ENCODE measurements at places on chromosomes 1 and 21.
A peak's percentile ranks its signal among the peaks of the same experiment; 100 is the strongest.

DNA sequence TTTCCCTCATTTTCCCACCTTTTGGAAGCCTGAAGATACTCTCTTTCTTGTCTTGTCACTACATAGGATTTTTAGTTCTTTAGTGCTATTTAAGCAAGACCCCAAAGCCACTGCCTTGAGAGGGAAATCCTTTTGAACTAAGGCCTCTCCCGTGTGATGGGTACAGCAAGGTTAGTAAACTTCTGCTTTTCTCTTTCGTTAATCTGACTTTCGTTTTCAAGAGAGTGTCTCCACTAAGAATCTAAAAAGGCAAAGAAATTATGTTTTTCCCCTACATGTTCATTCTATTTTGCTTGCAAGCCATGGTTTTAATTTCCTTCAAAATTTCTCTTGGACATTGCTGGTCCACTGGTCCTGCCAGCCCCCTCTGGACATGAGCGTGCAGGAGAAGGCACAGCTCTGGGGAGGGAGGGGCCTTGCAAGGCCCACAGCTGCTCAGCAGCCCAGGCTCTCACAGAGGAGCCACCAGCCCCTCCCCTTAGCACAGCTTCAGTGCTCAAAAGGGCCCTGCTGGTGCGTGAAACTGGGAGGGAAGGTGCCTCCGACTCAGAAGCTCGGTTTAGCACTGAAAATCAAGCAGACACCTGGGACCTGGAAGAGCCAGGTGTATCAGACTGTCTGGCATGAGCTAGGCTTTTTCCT is 210.9 kb upstream of the GALNT2 start:
- DNase-seq, result no peak

DNA sequence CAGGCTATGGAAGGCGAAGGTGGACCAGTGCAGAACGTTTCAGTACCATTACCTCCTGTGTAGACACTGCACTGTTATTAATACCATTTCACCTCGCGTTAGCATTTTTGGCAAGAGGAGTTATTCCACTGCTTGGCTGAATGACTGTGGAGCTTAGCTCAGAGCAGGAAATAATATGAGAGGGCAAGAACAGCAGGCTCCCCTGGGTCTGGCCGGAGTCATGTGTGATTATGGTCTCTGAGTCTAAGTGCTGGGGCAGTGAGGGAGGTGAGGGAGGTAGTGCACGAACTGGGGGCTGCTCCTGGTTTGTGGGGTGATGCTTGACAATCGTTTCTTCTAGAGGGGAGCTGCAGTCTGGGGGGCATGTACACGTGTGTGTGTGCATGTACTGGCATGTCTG is 82.9 kb downstream of the MDM4 start:
- no peak for DNase-seq

GRCh38 chr1:92691925-92692324 is 93.0 kb downstream of the EVI5 start:
- no peak for DNase-seq

DNA sequence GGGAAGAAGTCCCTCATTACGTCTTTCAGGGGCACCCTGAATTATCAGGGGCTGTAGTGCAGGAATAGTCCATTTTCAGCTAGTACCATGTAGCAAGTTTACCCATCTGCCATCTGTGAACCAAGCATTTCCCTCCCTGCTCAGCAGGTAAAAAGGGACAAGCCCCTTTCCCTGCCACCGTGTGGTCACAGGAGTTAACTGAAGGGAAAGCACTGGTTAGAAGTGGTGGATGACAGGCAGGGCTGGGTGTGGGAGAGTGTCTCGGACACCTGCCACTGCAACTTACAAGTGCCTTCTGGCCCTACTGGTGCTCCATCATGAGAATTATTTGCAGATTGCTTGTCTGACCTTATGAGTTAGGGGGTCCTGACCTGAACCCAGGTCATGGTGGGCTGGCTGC is 32.0 kb upstream of the IGSF5 start:
- no peak for DNase-seq

- no peak for DNase-seq
These were observed 119.2 kb upstream of the KIAA1614 start for GRCh38 chr1:180793451-180793850.

- DNase-seq, result no peak
These were observed 60.4 kb downstream of the LEPR start for GRCh38 chr1:65480684-65481405.

DNA sequence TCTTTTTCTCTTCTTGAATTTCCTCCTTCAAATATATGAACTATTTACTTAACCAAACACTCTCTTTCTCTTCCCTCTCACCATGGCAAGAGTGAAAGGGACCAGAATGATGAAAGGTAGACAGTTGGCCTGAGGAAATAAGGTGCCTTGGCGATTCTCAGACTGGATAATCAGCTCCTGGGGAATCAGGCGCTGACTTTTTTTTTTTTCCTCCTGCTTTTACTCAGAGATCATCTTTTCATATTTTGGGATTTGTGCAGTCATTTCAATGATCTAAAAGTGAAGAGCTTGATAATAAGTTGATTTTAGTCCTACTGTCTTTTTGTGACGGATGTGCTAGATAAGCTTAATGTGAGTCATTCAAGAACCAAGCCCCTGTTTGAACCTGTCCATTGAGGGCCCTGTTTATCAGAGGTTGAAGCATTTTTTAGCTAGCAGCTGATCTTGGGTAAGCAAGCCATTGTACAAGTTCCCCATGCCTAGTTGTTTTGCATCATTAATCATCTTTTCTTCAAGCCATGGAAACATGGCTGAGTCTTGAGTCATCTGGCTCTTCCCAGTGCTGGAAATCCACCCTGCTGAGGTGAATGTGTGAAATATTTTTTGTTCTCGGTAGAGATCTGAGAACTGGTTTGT is 40.8 kb downstream of the ITSN1 start:
- DNase-seq, result peak; percentile 68

GRCh38 chr1:67171978-67172377 is 5.7 kb downstream of the IL23R start:
- DNase-seq, result no peak

GRCh38 chr1:6157528-6158174 is 22.5 kb downstream of the CHD5 start:
- no peak for DNase-seq

DNA sequence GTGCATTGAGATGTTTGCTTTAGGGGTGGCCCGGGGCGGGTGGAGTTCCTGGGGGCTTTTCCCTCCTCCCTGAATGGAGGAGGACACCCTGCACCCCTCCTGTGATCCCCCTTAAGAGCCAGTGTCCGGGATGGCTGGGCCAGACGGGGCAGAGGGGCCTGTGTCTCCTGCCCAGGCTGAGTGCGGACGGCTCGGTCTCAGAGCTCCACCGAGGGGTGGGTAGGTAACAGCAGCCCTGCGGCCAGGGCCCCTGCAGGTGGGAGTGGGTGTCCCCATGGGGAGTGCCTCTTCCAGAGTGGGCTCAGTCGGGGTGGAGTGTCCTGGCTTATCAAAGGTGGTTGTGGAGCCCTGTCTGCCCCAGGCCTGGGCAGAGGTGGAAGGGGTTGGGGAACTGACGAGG is 23.1 kb downstream of the TP73 start:
- DNase-seq, result no peak

- no peak for DNase-seq
These were observed 30.2 kb upstream of the RGS8 start for GRCh38 chr1:182714546-182714945.

DNA sequence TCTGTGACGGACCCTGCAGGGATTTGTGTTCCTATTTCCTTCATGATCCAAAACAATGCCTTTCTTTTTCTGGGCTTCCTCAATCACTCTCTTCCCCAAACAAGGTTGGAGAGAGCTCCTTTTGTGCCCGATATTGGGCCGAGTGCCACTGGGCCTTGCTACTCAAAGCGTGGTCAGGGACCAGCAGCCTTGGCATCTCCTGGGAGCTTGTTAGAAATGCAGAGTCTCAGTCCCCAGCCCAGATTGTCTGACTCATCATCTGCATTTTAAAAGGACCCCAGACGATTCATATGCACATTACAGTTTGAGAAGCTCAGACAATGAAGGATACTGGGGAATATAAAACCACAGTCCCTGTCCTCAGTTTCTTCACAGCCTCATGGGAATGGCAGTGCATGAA is 19.9 kb downstream of the ADORA1 start:
- no peak for DNase-seq

DNA sequence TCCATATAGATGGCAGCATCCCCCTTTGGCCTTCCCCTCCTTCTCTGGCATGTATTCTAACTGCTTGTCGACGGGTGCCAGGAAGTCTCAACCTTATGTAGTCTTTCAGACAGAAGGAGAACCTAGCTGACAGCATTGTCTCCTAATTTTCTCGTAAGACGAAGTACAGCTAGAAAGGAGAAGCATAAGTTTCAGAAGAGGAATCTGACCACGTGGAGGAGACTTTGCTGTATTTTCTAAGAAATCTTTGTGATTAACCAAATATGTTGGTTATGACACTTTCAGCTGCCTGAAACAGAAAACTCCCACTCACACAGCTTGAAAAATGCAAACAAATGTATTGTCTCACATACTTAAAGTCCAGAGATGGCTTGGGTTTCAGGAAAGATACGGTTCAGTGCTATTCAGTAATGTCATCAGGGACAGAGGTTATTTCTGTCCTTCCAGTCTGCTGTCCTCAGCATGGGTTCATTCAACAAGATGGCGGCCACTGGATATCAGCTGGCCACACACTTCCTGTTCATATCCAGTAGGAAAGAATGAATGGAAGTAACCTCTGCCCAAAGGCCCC is 109.5 kb upstream of the ZNF648 start:
- no peak for DNase-seq

DNA sequence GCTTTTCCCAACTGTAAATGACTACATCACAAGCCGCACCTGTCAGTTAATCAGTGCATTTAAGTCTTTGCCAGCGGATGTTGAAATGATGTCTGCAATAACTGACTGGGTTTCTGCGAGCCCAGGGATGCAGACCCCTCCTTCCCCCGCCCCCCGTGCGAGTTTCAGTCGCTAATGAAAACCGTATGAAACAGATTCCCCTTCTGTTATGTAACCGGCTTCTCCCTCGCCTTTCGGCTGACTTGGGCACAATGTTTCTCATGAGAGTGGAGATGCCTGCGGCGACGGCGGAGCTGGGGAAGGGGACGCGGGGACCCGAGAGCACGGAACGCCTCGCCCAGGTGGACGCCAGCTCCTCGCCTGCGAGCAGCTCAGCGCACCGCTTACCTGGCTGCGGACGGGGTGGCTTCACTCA is 753 bp downstream of the KCNJ6 start:
- no peak for DNase-seq

GRCh38 chr1:68233202-68233601 is 879 bp upstream of the WLS start:
- no peak for DNase-seq

DNA sequence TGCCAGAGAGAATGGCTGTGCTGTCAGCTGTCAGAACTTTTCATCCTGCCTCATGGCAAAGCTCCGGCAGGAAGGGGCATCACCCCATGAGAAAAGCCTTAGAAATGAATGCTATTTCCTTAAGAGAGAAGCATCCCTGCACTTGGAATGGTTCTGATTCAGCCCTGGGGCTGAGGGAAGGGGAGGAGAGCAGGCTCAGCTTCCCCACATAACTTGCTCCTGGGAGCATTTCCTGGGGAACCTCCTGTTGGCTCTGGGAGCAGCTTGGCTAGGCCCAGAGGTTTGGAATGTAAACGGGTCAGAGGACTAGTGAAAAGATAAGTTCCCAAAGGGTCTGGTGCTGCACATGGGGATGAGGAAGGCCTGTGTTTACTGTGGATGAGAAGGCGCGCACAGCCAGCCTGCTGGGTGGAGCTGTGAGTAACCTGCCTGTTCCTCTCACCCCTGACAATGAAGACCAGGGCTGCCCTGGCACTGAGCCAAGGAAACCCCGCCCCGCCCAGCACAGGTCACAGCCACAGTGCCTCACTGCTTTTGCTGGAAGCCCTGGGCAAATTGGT is 5.0 kb downstream of the PRELP start:
- peak; percentile 86 for DNase-seq

GRCh38 chr21:43364851-43365424 is 62.0 kb downstream of the SIK1 start:
- no peak for DNase-seq

DNA sequence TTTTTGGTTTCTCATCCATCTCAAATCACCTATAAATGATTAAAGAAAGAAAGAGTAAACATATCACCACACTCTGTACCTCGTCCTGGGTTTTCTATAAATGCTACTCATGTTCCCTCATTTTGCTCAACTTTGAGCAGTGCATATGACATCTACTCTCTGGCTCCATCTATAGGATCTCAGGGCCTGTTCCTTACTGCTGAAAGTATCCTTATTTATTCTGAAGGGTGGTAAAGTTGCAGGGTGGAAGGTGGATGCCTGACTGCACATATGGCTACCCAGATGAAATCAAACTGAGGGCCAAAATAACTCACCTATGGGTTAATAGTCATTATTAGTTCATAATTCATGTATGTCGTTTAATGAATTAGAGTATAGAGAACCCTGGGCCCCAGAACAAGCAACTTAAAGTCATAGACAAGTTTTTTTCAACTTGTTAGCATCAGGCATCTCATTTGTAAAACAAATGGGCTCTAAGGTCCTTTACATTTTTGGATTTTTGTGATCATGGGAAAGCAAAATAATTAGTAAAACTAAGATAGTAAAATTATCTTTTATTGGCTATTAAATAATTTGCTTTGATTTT is 46.5 kb downstream of the NCF2 start:
- DNase-seq, result peak; percentile 34

GRCh38 chr1:114010433-114011184 is 31.3 kb downstream of the OLFML3 start:
- DNase-seq, result no peak

GRCh38 chr1:239282411-239282810 is 104.0 kb upstream of the CHRM3 start:
- DNase-seq, result no peak

DNA sequence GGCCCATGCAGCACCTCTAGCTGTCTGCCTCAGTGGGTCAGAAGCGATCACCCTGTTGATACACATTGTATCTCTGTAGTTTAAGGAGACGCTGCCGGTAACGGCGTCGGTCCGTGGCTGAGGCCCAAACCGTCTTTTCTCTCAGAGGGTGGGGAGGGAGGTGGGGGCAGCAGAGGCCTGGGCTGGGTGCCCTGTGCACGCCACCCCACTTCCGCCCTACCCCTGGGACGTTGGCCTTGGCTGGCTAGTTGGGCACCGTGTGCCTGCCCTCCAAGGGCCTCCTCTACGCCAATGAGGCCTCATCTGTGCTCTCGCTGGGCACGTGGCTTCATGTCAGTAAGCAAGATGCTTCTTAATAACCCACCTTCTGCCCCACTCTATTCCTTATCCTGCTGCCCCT is 9.4 kb downstream of the ZC3H12A start:
- no peak for DNase-seq

GRCh38 chr1:162405800-162406199 is 6.1 kb downstream of the SH2D1B start:
- DNase-seq, result no peak
